Sigmoid colon (tissue), 7 donors: ENCODE measurements at places on chromosomes 11 and 22.

DNA sequence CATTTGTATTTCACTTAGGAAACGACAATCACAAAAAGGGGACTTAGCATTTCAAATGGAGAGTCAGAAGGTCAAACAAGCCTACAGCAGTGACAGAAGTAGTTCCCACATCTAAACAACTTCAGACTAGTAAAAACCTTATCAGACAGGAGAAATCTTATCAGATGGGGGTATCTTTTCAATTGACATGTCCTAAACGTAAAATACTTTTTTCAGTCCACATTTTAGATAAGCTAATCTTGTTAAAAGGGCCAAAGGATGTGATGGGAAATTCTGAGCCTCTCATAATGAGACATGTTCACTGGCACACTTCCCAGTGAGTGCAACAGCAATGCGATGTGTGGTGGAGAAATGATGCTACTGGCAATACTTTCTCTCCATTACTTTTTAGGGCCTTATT is 2.4 kb downstream of the MAPK1 start:
- DNase-seq: peak; percentile 75

DNA sequence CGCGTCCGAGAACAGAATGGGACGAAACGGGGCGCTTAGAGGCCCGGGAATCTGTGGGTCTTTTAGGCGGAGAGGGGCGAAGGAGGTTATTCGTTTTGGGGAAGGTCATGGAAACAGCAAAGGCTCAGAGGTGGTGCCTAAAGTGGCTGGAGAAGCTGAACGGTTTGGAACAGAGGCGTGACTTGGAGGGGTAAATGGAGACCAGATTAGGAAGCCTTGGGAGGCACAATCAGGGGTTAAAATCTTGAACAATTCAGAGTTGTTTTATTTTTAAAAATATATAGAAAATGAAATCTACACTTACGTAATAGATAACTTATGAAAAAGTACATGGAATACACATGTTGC is 247 bp upstream of the PLAAT5 start:
- DNase-seq: no peak

DNA sequence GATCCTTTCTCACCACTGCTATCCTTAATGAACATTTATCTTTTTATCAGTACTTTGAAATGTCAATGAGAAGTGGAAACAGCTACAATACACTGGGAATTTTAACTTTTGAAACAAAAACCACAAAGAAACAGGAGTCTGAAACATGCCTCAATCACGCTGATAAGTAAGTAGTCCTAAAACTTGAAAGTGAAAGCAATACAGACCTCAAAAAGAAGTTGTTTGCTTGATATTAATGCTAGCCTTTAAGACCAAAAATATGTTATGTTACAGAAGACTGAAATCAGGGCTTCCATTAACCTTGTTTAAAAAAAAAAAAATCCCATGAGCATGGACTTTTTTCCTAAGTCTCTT is 21.3 kb downstream of the PHF21A start:
- no peak for DNase-seq

- DNase-seq: no peak
These were observed at the start of gene SHISA8 for GRCh38 chr22:41915035-41915785. Gene SHISA8, minus strand, starts transcription at chr22:41915074. Its CDS starts 407 bp downstream, at chr22:41914667.

GRCh38 chr22:48241658-48242057 is 1479.2 kb downstream of the TBC1D22A start:
- DNase-seq: no peak

GRCh38 chr11:133154076-133154475 is 378.2 kb downstream of the OPCML start:
- no peak for DNase-seq

DNA sequence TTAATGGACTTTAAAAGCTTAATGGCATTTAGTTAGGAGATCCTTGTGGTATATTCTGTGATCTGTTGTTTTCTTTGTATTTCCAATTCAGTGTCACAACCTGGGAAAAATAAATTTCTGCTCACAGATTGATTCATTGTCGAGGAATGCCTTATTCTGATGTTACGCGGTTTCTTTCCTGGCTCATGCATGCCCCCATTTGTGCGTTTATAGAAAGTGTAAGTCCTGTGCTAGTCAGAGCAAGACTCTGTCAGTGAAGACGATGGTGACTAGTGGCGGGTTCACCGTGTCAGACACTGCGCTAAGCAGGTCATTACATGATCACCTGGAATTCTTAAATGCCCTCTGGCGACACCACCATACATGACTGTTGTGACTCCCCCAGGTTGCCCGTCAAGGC is 169.4 kb downstream of the TBC1D22A start:
- no peak for DNase-seq

- no peak for DNase-seq
These were observed 29.8 kb upstream of the CHRM4 start for GRCh38 chr11:46421257-46421880.

DNA sequence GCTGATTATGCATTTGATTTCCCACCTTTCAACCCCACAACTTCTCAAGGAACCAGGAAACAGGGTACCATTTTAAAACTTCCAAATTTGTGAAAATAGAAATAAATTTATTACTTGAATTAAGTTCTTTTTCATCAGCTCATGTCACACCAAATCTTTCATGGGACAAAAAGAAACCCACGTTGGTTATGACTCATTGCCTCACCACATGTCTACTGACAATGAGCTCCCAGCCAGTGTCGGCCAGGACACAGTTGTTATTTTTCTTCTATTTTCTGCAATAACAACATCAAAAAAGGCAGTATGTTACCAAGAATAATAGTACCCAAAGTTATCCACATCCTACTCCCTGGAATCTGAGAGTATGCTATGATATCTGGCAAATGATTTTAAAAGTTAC is 17.3 kb downstream of the MS4A6A start:
- DNase-seq: no peak

GRCh38 chr22:37675930-37676735 is 697 bp downstream of the LGALS1 start:
- peak; percentile 86 for DNase-seq

- DNase-seq: no peak
These were observed 197.2 kb downstream of the TENM4 start for GRCh38 chr11:79243422-79244210.

GRCh38 chr11:119100246-119100970 is 1.2 kb downstream of the DPAGT1 start:
- no peak for DNase-seq

DNA sequence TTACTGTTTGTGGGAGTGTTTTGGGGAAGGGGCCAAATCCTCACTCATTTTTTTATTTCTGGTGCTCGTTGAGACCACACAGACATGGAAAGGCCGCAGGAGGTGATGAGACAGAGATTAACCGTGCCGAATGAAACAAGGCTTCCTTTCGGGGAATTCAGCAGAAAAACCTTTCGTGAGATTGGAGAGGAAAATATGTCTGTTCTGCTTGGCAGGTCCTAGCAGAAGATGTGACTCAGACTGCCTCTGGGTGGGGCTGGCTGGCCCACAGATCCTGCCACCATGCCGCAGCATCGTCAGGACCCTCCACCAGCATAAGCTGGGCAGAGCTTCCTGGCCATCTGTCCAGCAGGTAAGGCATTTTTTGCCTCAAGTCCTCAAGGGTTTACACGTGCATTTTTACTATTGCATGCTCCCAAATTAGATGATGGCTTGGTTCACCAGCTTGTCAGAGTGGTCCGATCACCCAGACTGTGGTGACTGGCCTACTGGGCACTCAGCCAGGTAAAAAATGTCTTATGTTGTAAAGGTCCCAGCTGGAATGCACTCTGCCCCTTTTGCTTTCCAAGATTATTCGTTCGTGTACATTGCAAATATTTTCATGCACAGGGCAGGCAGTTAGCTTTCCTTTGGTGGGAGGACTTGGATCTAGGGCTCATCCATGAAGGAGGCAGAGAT is 1.5 kb downstream of the DDB2 start:
- no peak for DNase-seq

DNA sequence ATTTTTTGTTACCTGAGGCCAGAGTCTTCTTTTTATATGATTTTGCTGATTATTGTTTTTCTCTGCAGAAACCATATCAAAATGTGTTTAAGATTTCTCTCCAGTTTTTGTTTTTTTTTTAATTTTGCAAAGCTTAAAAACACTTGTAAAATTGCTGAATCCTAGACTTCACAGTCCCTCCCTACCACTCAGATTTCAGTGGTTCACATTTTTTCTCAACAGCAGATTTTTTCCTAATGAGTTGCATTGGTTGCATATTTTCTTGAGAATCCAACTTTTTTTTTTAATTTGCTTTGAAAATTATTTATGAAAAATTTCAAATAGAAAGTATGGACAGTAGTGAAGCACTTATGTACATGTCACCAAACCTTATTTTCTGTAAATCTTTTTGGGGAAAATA is 5.8 kb downstream of the ARL14EP start:
- no peak for DNase-seq

DNA sequence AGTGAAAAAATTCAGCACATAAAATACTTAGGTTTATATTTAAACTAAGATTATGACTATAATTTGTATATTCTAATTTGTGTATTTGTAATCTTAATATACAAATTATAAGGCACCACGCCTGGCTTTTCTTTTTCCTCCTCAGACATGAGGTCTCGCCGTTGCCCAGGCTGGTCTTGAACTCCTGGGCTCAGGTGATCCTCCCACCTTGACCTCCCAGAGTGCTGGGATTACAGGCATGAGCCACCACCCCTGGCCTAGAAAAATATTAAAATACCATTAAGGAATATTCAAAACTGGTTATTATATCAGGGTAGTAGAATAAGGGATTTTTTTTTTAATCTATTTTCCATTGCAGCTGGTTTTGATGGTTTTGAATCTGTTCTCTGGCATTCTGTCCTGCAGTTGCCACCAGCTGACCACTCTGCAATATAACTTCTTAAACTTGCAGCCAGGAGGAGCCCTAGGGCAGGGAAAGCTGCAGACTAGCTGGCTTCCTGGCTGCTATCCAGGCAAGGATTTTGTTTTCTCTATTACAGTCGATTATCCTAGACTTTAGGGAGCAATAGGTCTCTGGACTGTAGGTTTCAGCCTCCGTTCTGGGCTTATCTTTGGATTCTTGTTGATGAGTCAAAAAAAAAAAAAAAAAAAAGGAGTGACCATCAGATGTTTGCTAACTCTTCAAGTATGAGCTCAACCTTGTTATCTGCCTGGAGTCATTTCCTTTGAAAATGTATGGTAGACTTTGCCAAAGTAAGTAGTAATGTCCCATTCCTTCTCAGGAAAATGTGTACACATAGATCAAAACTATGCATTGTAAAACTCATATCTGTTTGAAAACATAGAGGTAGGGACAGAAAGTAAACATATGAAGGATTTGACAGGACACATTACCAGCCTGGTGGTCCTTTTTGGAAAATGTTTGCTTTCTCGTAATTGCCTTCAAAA is 13.2 kb downstream of the POLA2 start:
- DNase-seq: peak; percentile 93

DNA sequence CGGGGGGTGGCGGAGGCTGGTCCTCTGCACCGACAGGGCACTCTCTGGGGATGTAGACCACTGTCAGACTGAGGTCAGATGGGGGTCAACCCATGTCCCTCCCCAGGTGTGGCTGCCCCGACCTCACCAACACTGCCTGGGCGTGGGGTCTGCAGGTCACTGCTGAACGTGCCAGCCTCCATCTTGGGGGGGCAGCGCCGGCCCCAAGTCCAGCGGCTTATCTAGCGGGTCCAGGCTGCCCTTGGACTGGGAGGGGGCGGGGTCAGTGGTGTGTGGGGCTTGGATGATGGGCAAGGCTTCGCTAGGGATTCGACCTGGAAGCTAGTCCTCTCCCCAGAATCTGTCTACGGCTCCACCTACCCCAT is 178.2 kb downstream of the IGLL1 start:
- no peak for DNase-seq

DNA sequence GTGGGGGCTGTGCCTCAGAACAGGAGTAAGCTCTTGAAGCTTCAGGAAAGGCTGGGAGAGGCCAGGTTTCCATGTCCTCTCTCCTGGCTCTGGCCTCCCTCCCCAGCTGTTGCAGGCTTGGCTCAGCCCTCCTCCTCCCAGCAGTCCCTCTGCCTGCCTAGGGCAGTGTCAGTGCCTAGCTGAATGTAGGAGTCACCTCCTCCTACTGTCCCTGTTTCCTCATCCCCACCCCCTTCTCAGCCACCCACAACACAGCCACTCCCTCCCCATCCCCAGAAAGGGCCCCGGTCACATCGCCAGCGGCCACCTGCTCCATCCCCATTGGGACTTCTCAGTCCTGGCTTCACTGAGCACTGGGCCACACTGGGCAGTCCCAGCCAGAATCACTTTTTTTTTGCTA is 2.9 kb upstream of the FBLN1 start:
- peak; percentile 92 for DNase-seq

GRCh38 chr11:71499125-71499524 is 27.9 kb upstream of the KRTAP5-7 start:
- DNase-seq: no peak

- peak; percentile 97 for DNase-seq
These were observed 555.3 kb downstream of the MIAT start for GRCh38 chr22:27212617-27213177.

DNA sequence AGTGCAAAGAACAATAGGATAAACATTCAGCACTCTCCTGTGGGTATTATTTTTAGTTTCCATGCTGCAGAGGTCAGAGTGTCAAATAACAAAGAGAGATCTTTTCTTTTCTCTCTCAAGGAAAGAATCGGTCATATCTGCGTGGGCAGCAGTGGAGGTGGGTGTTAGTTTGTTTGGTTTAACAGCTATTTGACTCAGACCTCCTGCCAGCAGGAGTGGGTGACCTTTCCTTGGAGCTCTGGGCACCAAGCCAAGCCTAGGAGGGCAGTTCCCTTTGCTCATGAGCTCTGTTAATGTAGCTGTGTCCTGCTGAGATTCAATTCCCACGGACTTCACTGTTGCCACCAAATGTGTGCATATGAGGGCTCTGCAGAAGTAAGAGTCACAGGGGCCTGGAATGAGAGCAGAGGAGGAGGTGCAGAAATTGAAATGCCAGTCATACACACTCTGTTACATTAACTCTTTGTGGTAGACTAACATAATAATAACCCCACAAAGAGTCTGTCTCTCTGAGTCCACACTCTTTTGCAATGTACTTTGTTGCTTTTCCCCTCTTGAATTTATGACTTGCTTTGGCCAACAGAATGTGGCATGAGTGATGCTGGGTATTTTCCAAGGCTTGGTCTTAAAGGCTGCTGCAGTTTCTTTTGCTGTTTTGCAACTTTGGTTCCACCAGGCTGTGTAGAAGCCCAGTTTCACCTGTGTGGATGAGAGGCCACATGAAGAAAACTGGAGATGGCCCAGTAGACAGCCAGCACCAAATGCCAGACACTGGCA is 76.0 kb upstream of the GRK3 start:
- DNase-seq: no peak

GRCh38 chr22:45896153-45896951 is 80.6 kb downstream of the WNT7B start:
- no peak for DNase-seq

DNA sequence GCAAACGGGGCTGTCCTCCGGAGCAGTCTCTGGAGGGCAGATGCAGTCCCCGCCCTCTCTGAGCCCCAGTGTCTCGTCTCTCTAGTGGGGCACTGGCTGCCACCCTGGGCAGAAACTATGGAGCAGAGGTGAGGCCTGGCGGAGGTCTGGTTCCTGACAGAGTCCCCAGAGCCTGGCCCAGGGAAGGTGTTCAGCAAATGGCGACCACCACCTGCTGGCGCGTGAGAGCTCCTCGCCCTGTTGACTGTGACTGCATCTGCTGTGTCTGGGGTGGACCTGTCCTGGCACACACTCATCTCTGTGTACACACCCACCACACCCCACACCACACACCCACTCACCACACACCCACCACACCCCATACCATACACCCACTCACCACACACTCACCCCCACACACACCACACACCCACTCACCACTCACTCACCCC is 18.3 kb upstream of the TTLL12 start:
- DNase-seq: no peak
